ENCODE measurements at places on chromosomes 5 and 9.

- no peak for DNase-seq
Measured at GRCh38 chr9:28134446-28134976, 561.2 kb upstream of the C9orf72 start.

DNA sequence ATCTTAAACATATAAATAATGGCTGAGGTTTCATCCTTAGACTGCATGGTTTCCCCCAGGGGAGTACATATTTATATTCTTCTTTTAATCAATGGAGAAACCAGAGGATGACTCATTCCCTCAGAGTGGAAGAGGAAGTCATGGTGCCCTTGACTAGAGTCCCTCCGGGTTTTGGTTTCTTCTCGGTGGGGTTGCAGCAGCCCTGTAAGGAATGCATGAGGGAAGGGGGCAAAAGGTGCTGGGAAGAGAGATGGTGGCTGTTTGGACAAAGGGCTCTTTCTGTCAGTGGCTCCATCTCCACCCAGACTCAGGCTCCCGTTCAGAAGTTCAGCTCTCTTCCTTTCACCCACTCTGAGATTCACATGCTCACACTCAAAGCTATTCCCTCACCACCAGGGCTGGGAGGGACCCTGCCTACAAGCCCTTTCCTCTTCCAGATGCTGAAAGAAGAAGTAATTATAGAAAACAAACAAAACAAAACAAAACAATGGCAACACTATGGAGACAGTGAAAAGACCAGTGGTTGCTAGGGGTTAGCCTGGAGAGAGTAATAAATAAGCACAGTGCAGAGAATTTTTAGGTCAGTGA is 129.8 kb upstream of the IL12B start:
- DNase-seq = no peak

GRCh38 chr5:137822158-137822764 is 45.4 kb upstream of the MYOT start:
- no peak for DNase-seq

DNA sequence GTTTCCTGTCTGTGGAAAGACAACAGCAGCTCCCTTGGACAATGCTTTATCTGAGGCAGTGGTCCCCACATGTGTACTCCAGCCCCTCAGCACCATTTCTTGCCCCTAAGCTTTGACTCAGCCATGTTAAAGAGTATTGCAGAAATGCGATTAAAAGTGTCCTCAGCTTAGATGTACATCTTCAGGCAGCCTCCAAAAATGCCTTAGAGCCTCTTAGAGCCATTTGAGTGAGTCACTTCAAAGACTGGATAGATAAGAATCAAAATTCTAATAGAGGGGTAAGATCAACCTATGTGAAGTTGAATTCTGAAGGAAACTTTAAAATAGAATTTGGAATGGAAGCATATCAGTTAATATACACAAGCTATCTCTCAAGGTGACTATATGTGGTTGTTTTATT is 296.3 kb downstream of the ADAMTS6 start:
- DNase-seq = no peak

DNA sequence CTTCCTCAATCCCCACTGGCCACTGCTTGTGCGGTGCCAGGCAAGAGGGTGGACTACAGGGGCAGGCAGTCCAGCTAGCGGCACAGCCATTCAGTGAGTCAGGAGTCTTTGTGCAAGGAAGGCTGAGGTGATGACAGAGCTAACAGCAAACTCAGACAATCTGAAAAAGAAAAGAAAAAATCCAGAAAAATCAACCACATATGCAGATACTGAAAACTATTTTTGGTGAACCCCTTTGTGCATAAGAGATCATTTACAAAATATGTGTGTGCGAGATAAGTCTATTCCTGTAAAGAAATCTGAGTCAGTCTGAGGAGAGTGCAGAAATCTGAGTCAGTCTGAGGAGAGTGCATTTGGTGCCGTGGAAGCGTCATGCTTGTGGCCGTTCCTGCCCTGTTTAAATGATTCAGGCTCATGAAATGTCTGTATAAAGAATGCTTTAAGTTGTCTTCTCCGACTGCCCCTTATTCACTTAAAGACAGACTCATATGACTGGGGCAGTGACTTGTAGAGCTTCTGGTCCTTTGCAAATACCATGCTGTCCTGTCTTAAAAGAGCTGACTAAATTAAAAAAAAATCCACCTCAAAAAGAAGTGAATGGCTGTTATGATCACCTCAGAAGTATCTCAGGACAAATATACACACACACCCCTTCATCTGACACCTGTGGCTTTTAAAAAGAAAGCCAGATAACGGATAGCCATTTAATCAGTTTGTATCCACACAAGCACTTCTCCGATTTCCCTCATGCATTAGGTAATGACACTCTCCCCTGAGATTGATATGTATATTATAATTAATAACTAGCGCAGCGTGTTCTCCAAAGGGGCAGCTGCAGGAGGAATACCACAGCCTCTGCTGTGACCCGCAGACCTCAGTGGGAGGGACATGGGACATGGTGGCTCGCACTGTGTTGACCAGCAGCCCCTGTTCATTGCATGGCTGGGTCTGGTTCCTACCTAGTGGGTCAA is 47.3 kb downstream of the TRIO start:
- DNase-seq = no peak

- no peak for DNase-seq
Measured at GRCh38 chr5:173582216-173583111, 34.0 kb downstream of the BOD1 start.

- DNase-seq = no peak
Measured at GRCh38 chr5:160448886-160449285, 27.2 kb downstream of the PTTG1 start.

DNA sequence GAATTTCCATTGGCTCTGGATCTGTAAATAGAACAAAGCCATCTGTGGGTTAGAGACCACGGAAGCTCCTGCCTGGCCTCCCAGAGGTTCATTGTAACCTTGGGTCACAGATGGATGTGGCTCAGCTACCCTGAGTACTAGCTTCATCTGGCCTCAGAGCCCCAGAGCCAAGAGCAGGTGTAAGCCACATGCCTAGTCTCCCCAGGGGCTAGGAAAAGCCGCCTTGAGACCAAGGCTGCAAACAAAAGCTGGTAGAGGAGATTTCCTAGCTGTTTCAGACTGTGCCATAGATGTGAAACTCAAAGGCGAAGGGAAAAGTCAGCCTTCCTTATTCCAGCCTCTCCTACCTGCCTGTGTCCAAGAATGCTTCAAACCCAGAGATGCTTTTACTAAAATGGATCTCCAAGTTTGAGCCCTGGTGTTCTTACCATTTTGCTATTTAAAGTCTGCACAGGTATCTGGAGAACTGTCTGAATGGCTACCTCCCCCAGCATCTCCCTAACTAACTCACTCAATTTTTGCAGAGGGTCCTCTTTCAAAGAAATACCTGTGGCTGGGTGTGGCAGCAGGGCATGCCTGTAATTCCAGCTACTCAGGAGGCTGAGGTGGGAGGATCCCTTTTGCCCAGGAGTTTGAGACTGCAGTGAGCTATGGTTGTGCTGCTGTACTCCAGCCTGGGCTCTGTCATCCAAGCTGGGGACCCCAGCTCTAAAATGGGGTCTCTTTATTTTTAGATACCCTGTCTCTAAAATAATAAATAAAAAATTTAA is 42.3 kb upstream of the MAP1B start:
- DNase-seq = no peak

GRCh38 chr5:176822793-176823481 is 12.6 kb downstream of the UNC5A start:
- no peak for DNase-seq

DNA sequence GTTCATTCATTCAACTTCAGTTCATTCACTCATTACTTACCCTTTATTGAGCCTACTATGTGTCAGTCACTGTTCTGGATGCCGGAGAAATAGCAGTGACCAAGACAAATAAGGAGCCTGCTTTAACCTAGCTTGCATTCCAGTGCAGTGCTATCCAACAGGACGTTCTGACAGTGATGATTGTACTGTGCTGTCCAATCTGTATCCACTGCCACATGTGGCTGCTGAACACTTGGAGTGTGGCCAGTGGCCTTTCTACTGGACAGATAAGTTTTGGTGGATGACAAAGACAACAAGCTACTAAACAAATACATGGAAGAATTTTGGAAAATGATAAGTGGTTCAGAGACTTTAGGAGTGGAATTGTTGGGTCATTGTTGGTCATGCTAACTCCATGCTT is 33.6 kb downstream of the SUB1 start:
- DNase-seq = no peak

DNA sequence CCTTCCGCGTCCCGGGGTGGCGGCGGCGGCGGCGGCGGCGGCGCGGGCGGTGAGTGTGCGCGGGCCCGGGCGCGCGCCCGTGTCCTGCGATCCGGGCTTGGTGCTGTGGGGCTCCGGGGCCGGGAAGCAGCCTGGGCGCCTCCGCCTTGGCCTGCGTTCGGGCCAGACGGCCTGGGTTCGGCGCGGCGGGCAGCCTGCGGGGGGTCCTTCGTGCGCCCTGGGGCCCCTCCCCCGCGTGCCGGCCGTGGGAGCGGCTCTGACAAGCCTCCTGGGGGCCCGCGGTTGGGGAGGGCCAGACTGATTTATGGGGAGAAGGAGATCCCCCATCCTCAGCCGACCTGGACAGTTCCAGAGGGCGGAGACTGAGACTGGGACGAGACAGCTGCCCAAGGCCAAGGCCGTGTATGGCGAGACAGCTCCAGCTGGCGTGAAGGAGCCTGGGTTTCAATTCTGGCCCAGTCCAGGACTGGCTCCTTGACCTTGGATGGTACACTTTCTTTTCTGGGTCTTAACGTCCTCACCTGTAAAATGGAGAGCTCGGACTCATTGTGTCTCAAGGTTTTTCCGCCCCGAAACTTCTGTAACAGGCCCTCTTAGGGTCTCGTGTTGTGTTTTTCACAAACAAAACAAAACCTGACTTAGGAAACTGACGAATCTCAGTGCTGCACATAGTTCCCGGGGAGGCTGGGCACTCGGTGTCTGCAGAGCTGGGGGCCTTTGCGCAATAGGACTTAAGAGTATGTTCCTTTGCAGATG is 603 bp downstream of the TMEM268 start:
- no peak for DNase-seq

- peak; percentile 62 for DNase-seq
Measured at GRCh38 chr9:98998441-98999151, 54.9 kb downstream of the COL15A1 start.

GRCh38 chr5:110736753-110737152 is 2.1 kb upstream of the SLC25A46 start:
- no peak for DNase-seq

DNA sequence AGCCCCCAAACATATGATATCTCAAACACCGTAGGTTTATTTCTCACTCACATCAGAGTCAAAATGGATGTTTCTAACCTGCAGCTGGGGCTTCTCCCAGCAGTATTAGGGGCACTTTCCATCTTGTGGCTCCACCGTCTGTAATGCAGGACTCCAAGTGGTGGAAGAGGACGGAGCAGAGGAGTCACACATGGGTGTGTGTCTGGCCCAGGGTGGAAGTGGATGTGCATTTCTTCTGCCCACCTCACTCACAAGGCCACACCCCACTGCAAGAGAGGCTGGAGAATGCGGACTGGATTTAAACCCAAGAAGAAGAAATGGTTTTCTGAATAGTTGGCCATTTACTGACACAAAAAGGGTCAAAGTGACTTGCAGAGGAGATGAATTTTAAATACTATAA is 13.9 kb downstream of the IL7R start:
- DNase-seq = no peak

GRCh38 chr9:125172031-125172755 is 17.4 kb downstream of the PPP6C start:
- DNase-seq = no peak

DNA sequence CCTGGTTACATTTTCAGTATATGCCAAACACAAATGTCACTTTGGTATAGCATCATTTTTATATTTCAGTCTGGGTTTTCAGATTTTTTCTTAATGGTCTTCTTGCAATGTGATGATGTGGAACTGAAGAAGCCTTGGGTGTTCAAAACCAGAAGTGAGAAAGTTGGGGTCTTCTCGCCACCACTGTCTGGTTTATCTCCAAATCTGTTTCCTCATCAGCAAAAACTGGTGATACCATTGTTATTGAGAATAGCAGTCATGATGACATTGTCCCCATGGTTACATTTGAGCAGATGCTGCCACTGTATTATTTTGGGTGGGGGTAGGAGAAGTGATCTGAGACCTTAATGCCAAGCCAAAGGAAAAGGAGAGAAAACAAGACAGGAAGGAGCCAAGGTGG is 85.9 kb upstream of the MAP3K1 start:
- no peak for DNase-seq

DNA sequence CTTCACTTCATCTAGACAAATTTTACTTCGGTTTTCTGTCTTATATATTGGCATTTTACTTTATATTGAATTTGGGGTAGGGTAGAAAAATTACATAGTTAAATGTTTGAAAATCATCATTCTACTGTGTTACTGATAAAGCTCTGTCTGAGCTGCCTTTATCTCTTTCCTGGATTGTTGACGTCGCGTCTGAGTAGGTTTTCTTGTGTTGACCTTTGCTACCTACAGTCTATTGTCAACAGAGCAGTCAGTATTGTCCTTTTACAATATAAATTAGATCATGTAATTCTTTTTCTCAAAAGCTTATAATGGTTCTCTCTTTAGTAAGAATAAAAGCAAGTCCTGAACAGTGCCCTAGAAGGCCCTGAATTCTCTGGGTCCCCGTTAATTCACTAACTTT is 128.2 kb downstream of the HACD4 start:
- DNase-seq = no peak

GRCh38 chr5:4319478-4320128 is 724.0 kb downstream of the IRX1 start:
- DNase-seq = no peak

- DNase-seq = no peak
Measured at GRCh38 chr5:147504535-147504934, 5.3 kb downstream of the DPYSL3 start.

- DNase-seq = no peak
Measured at GRCh38 chr5:103513701-103514100, 48.9 kb downstream of the NUDT12 start.

GRCh38 chr9:135074354-135075233 is 12.9 kb upstream of the OLFM1 start:
- no peak for DNase-seq

GRCh38 chr9:37382161-37382981 is 40.1 kb upstream of the GRHPR start:
- no peak for DNase-seq

- DNase-seq = no peak
Measured at GRCh38 chr9:76176171-76176570, 218.1 kb downstream of the RFK start.

DNA sequence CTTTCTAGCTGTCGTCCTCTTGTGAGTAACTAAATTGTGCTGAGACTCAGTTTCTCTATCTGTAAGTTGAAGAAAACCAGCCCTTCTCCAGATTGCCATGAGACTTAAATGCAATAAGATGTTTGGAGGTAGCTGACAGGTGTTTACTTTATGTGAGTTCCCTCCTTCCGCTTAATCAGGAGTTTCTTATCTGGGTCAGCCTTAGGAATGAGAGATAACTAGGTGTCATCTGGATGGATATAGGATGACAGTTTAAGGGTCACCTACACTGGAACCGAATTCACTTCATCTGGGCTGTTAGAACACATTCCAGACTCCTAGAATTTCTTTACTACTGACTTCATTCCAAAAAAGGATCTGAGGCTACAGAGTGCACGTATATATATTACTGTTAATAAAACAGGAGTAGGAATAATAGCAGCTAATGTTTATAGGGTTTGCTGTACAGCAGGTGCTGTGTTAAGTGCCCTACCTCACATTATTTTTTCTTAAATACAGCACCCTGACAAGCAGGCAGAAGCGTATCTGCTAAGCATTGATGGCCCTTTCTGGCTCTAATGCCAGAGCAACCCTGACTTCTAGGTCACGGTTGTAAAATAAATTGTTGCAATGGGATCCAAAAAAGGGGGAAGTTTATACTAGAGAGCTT is 30.0 kb upstream of the CPEB4 start:
- DNase-seq = no peak
